Smooth muscle cell of bladder (primary cell): ENCODE measurements at places on chromosomes 3 and 15. TPM values are rescaled to one million over a fixed set of nuclear protein-coding genes. Genes with fewer than 3 reads are reported as not detected.

The ZWILCH gene
- total RNA-seq: 4.1 and 5.7 TPM in 2 replicates

The RHCG gene
- 0.09 and 0.14 TPM in 2 replicates for total RNA-seq

The RPL4 gene
- total RNA-seq: 1,618 and 1,908 TPM in 2 replicates

The ADPRH gene
- 1.7 TPM in 2 replicates for total RNA-seq

The PPP1R14D gene
- not detected in 2 replicates for total RNA-seq

The SLC28A1 gene
- total RNA-seq: not detected in 2 replicates

The CACNA2D3 gene
- 0.14 and 0.18 TPM in 2 replicates for total RNA-seq

The ERICH6 gene
- total RNA-seq: under 0.01 TPM in 1 of 2 replicates, not detected in the other

The ANKRD63 gene
- total RNA-seq: not detected in 2 replicates

The GRIP2 gene
- total RNA-seq: 0.55 and 0.71 TPM in 2 replicates

The SLC51B gene
- 0.55 and 2.0 TPM in 2 replicates for total RNA-seq

The WNT5A gene
- total RNA-seq: 4.4 and 35.6 TPM in 2 replicates

The NDN gene
- total RNA-seq: 41.5 and 66.6 TPM in 2 replicates
